Gastroesophageal sphincter (tissue), 4 donors: ENCODE measurements at places on chromosomes 11 and 22. TPM values are rescaled to one million over a fixed set of nuclear protein-coding genes. Genes with fewer than 3 reads are reported as not detected.

GSTT2B gene
- not detected for total RNA-seq

TBX10 gene
- total RNA-seq = not detected

NXPE4 gene
- total RNA-seq = 0.17 TPM

C1QTNF4 gene
- 2.3 TPM for total RNA-seq

SLC6A5 gene
- total RNA-seq = not detected

CD3D gene
- total RNA-seq = 1.8 TPM

GAB4 gene
- total RNA-seq = not detected

DNA sequence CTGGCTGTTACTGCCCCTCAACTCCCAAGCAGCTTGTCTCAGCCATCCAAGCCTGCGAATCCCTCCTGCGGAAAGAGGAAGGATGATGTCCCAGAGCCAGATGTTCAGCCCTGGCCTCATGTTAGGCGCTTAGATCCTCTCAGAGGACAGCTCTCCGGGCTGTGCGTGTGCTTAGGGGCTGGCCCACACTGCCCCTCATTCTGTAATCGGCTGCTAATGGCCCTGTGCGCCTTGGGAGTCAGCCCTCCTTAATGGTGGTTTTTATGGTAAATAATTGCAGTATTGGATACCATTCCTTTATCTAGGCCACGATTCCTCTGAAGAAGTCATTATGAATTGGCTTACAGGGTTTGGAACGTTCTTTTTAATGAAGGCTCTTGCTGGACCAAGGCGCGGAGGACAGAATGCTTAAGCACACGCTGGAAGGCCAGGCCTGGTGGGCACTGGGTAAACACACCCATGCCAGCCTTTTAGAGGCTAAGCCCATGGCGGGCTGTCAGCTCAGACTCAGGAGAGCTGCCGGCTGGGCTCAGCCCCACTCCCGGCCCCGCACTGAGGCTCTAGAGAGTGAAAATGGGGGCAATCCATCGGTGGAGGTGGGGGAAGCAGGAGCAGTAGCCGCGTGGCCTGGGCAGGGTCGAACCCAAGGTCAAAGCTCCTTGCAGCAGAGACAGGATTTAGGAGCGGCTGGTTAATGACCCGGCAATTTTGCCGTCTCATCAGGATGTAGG, 1157.5 kb downstream of the BRD1 start:
- ATAC-seq = no peak

DNA sequence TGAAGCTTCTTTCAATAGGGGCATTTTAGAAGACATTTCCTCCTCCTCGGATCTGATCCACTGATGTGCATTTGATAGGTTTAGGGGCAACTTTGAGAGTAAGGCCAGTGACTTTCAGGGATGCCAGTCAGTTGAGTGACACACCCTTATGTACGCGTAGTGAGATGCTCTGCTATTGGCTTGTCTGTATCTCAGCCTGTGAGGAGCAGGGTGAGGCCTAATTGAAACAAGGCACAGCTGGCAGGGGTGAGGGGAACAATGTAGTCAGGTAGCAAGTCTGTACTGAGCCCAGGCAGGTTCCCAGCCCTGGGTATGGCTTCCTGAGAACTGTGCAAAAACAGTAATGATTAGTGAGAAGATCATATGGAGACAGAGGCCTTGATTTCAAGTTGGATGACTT, 61.5 kb downstream of the STIM1 start:
- ATAC-seq = no peak

GRCh38 chr11:1447845-1448825, 38.4 kb downstream of the MOB2 start:
- no peak for ATAC-seq

- ATAC-seq = no peak
Observed at GRCh38 chr22:23496445-23496833, 83.7 kb downstream of the IGLL1 start.

- ATAC-seq = no peak
Observed at GRCh38 chr11:96303980-96304379, 39.0 kb downstream of the MAML2 start.

GRCh38 chr11:111335549-111335948, 37.2 kb downstream of the POU2AF3 start:
- no peak for ATAC-seq

GRCh38 chr22:33327348-33327860, 269.2 kb upstream of the SYN3 start:
- ATAC-seq = no peak

GRCh38 chr11:33160136-33160535, 1.1 kb downstream of the CSTF3 start:
- ATAC-seq = no peak

DNA sequence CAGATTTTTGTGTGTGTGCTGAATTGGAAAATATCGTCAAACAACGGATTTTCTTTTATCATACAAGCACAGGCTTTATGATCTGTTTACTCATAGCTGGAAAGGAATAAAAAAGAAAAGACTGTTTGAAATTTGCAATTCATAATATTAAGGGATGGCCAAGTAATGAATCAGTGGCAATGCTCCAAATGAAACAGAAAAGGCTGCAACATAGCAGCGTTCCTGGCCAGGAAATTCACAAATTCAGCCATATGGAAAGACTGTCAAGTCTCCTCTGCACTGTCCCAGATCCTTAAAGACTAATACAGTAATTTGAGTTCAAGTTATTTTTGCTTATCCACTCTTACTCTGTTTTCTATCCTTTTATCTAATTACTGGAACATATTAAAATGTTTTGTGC, 98.2 kb downstream of the MSANTD4 start:
- no peak for ATAC-seq

DNA sequence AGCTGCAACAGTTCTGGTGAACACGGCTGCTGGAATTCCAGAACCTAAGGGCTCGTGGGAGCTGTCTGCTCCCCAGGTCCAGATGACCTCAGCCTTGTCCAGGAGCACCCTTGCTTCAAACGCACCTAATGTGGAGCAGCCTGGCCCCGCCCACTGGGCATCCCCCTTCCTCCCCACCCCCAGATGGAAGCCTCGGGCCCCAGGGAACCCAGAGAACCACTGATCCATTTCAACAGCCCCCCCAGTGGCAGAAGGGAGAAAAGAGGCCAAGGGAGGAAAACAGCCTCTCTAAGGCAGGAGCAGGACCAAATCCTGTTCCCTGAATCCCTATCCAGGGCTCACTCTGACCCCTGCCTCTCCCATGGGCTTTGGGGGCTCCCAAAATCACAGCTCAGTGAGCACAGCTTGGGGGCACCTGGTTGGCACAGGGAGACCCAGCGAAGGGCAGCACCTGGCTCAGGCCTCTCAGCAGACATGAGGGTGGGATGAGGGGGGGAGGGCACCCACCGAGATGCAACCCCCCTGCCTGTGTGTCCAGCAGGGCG, 1.2 kb downstream of the CYTH4 start:
- ATAC-seq = no peak

DNA sequence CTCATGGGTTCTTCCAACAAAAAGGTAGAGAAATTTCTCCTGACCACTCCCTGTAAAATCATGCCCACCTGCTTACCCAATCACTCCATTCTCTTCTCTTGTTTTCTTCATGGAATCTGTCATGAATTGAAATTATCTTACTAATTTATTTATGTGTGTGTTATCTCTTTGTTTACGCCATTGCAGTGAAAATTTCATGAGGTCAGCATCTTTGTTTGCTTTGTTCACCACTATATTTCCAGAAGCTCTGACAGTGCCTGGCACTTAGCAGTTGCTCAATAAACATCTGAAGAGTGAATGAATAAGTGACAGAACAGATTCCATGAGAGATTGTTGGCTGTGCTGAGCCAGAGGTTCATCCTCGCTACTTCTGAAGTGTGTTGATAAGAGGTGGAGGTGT, 329.5 kb downstream of the NXPE2 start:
- no peak for ATAC-seq

- no peak for ATAC-seq
Observed at GRCh38 chr11:27116684-27117083, 76.1 kb downstream of the BBOX1 start.

GRCh38 chr22:44098966-44099530, 74.9 kb downstream of the PARVB start:
- no peak for ATAC-seq

- ATAC-seq = no peak
Observed at GRCh38 chr11:124977006-124977405, 23.0 kb downstream of the CCDC15 start.

- ATAC-seq = no peak
Observed at GRCh38 chr11:85589373-85589772, 37.8 kb downstream of the DLG2 start.

DNA sequence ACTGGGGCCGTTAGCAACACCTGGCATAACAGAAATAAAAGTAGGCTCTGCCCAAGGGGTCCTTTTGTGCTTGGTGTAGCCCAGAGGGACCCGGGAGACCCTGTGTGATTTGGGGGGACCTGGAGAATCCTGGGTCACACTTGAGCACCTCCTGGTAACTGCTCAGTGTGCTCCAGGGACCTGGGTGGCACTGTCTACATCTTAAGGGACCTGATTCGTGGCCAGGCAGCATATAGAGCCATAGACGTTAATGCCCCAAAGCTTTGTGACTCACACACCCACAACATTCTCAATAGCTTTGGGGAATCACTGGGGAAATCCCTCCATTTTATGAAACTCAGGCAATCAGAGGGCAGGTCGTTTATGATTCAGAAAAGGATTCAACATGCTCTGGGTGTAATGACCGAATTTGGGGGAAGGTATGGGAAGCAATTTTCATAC, 3.6 kb upstream of the IGF2 start:
- ATAC-seq = no peak
